ENCODE measurements at places on chromosomes 1 and 21. TPM values are rescaled to one million over a fixed set of nuclear protein-coding genes. Genes with fewer than 3 reads are reported as not detected.

- no peak overlapping the region for H3K4me3 ChIP-seq
- no peaks in the 10 kb centered on the region for H3K36me3 ChIP-seq
- no peaks in the 10 kb centered on the region for H3K4me1 ChIP-seq
- DNase-seq = no peak
- H3K27me3 ChIP-seq = no peaks in the 10 kb centered on the region
These were observed 43.8 kb downstream of the RBM11 start for GRCh38 chr21:14259747-14260146.

DNA sequence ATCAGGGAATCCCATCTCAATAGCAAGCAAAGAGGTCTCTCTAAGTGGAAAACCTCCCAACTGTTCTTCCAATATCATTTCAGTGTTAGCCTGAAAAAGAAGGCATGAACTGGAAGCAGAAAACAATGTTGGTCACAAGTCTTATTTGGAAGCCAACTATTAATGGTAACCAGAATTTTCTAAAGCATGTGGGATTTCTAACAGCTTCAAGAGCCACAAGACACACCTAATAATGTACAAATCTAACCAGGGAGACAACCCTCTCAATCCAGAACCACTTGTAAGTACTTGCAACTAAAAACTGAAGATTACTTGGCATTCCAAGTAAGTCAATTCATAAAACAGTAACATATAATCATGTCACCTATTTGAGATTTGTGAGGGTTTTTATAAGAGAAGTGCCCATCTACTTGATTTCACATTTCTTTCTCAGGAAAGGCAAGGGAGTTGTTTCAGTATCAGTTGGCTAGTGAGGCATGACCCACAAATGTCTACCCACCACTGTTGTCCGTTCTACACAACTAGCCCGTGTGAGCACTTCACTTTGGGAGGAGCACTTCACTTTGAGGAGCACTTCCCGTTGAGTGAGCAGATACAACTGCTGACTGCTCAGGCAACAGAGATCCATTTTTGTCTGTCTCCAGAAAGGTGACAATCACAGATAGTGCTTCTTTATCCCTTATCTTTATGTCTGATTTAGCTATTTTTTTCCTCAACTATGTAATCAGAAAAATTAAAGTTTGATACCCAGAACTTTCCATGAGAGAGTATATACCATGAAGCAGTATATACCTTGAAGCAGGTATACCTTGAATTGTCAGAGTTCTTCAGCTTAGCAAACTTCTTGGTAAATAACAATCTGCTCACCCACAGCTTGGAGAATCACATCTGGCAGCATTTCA is 11.1 kb downstream of the STX6 start:
- no peak overlapping the region for H3K27ac ChIP-seq
- H3K36me3 ChIP-seq = no peaks in the 10 kb centered on the region
- H3K4me3 ChIP-seq = no peak overlapping the region
- no peak for DNase-seq

The AMY1A gene
- total RNA-seq = not detected

GRCh38 chr21:44288251-44289110 is 2.8 kb downstream of the AIRE start:
- H3K27me3 ChIP-seq = no peaks in the 10 kb centered on the region
- H3K4me1 ChIP-seq = peaks cover 11% of the 10 kb centered on the region
- H3K36me3 ChIP-seq = no peaks in the 10 kb centered on the region
- H3K27ac ChIP-seq = no peak overlapping the region

- no peak for DNase-seq
- H3K27me3 ChIP-seq = no peaks in the 10 kb centered on the region
- no peak overlapping the region for H3K27ac ChIP-seq
- no peaks in the 10 kb centered on the region for H3K36me3 ChIP-seq
- no peak overlapping the region for H3K4me3 ChIP-seq
These were observed 134.7 kb downstream of the KAZN start for GRCh38 chr1:14733048-14733778.

The RIMKLA gene
- total RNA-seq = 8.1 TPM

- no peaks in the 10 kb centered on the region for H3K36me3 ChIP-seq
- H3K27ac ChIP-seq = no peak overlapping the region
- H3K4me3 ChIP-seq = no peak overlapping the region
- no peaks in the 10 kb centered on the region for H3K27me3 ChIP-seq
- no peaks in the 10 kb centered on the region for H3K4me1 ChIP-seq
- no peak for DNase-seq
These were observed 118.4 kb downstream of the PIGK start for GRCh38 chr1:77100875-77101274.

GRCh38 chr1:203666609-203667008 is 40.0 kb downstream of the ATP2B4 start:
- H3K36me3 ChIP-seq = no peaks in the 10 kb centered on the region
- no peak overlapping the region for H3K4me3 ChIP-seq
- no peak overlapping the region for H3K27ac ChIP-seq

- no peak overlapping the region for H3K4me3 ChIP-seq
- H3K36me3 ChIP-seq = no peaks in the 10 kb centered on the region
- no peak overlapping the region for H3K27ac ChIP-seq
- no peaks in the 10 kb centered on the region for H3K27me3 ChIP-seq
- no peak for DNase-seq
These were observed 270.0 kb upstream of the ZRANB2 start for GRCh38 chr1:71350805-71351204.

- no peaks in the 10 kb centered on the region for H3K4me1 ChIP-seq
- no peak overlapping the region for H3K4me3 ChIP-seq
- no peaks in the 10 kb centered on the region for H3K27me3 ChIP-seq
These were observed 4.8 kb upstream of the SLAMF9 start for GRCh38 chr1:159958719-159959380.

The SPATA46 gene
- not detected for total RNA-seq

The CLEC20A gene
- not detected for total RNA-seq

The AK5 gene
- 0.10 TPM for total RNA-seq

- DNase-seq = peak; percentile 72
- H3K27me3 ChIP-seq = no peaks in the 10 kb centered on the region
- no peak overlapping the region for H3K27ac ChIP-seq
- no peak overlapping the region for H3K4me3 ChIP-seq
- no peaks in the 10 kb centered on the region for H3K4me1 ChIP-seq
- no peaks in the 10 kb centered on the region for H3K36me3 ChIP-seq
These were observed 113.5 kb downstream of the XCL2 start for GRCh38 chr1:168430321-168430720.

- DNase-seq = peak; percentile 60
- H3K36me3 ChIP-seq = no peaks in the 10 kb centered on the region
These were observed 23.5 kb downstream of the PLA2G2D start for GRCh38 chr1:20095564-20096434.

DNA sequence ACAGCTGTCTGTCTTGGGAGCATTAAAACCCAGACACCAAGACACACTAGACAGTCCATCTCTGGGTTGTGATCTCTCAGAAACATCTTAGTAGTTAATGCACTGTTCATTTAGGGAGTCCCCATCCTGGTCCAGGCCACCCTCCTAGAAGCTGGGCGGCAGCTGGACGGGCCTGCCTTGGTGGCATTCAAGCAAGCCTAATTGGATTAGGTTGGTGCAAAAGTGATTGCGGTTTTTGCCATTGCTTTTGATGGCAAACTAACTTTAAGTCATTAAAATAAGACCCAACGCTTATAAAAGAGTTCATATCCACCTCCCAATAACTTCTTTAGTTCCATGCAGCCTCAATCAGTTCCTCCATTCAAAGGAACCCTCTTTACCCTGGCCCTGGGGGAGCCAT is 21.7 kb downstream of the ATP5PO start:
- DNase-seq = no peak
- no peaks in the 10 kb centered on the region for H3K36me3 ChIP-seq
- peaks cover 6% of the 10 kb centered on the region for H3K4me1 ChIP-seq
- H3K27me3 ChIP-seq = no peaks in the 10 kb centered on the region

GRCh38 chr1:186535388-186536133 is 74.6 kb upstream of the PDC start:
- H3K4me3 ChIP-seq = no peak overlapping the region
- no peaks in the 10 kb centered on the region for H3K36me3 ChIP-seq
- H3K4me1 ChIP-seq = peaks cover 2% of the 10 kb centered on the region

DNA sequence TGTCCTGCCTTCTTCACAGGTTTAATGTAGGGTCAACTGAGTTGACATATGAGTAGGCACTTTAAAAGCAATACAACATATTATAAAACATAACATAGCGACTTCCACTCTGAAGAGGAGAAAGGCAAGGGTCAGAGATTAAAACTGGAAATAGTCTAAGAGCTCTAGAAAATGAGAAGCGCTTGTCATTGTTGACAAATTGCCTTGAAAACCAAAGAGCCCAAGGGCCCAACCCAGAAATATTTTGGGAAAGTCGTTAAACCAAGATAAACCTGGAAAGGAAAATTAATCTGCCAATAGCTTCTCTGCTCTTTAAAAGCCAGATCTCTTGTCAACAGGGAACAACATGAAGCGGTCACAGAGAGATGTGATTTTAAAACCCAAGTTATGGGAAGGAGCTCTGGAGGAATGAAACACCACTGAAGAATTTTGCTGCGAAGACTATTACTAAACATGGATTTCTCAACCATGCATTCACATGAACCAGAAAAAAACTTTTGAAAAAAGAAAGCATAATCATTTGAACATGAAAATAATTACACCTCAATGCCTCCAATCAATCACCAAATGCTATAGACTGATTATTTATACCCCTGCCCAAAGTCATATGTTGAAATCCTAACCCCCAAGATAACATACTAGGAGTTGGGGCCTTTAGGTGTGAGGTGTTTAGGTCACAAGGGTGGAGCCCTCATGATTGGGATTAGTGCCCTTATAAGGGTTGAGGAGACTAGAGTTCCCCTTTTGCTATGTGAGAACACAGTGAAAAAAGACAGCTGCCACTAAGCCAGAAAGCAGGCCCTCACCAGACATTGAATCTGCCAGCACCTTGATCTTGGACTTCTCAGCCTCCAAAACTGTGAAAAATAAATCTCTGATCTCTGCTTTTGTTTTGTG is 33.0 kb upstream of the MTF1 start:
- H3K4me3 ChIP-seq = no peak overlapping the region
- no peak for DNase-seq
- H3K36me3 ChIP-seq = peaks cover 28% of the 10 kb centered on the region

DNA sequence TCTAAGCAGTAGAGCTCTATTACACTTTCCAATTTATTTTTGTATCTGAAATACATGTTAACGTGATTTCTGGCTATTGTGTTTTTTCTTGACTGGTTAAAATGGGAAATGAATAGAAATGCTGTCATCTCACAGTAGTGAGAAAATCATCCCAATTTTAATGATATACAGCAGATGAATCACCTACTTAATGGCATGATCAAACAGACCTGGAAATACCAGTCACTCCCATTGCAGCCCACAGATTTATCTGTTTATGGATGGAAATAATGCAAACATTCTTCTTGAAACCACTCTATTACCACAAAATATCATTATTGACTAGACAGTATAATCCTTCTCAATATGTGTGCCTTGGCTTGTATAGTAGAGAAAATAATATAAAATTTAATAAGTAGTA is 497.8 kb upstream of the ADAMTS5 start:
- H3K4me1 ChIP-seq = no peaks in the 10 kb centered on the region
- no peaks in the 10 kb centered on the region for H3K36me3 ChIP-seq
- no peak for DNase-seq
- H3K27ac ChIP-seq = no peak overlapping the region
- H3K27me3 ChIP-seq = no peaks in the 10 kb centered on the region
- no peak overlapping the region for H3K4me3 ChIP-seq

DNA sequence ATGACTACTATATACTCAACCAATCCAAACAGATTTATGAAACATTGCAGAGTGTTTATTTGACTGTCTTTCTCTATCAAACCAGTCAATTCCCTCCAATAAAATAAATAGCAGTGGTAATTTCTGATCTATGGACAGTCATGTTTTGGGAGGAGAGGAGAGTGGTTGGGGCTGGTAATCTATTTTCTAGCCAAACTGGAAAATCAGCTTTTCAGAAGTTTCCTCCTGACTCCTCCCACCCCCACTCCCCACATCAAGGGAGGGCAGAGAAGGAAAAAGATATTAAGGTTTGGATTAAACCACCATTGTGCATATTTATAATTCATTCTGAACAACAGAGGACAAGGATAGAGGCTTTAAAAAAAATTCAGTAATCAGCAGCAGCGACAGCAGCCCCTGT is 69.4 kb upstream of the SOX13 start:
- no peak for DNase-seq
- no peak overlapping the region for H3K27ac ChIP-seq
- H3K4me1 ChIP-seq = no peaks in the 10 kb centered on the region
- no peaks in the 10 kb centered on the region for H3K27me3 ChIP-seq
- no peak overlapping the region for H3K4me3 ChIP-seq

DNA sequence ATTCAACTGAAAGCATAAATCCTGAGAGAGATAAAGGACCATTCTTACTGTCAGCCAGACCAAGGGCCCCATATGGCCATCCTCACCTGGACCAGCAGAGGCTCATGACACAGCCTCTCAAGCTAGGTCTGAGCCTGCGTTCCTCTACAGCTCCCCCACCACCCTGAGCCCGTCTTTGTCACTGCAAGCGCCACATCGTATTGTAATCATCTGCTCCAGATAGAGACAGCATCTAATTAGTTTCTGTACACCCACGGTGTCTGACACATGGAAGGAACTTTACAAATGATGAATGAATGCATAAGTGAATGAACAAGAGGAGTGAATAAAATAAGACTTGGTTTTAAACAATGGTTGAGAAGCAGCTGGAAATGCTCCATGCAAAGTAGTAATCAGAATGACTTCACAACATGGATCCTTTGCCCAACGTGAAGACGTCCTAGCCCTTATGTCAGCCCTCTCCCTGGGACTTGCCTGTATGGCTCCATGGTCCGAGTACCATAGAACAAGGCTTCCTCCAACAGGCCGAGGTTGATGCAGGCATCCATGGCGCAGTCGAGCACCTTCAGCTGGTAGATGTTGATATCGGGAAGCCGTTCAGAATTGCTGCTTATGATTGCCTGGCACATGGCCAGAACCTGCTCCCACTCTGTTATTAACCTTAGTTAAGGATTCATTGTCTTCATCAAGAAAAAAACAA is 648.9 kb downstream of the SMYD3 start:
- no peaks in the 10 kb centered on the region for H3K27me3 ChIP-seq
- no peak overlapping the region for H3K27ac ChIP-seq
- H3K4me1 ChIP-seq = no peaks in the 10 kb centered on the region
- no peak overlapping the region for H3K4me3 ChIP-seq

DNA sequence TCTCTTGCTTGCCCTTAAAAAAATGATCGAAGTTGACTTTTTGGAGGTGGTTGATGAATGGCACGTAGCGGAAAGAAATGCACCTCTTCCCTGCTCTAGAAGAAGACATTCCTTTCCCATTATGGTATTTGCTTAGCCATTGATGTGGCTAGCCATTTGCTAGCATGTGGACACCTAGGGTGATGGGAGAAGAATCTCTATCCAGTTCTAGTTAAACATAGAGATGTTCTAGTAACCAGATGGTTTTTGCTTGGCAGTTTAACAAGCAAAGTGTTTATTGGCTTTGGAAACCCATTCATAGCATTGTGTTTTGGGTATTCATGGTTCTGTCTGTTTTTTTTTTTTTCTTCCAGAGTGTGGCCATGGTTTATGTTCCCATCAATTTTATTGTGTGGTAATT is 78.9 kb downstream of the KCNJ6 start:
- no peak overlapping the region for H3K27ac ChIP-seq
- DNase-seq = no peak
- no peaks in the 10 kb centered on the region for H3K27me3 ChIP-seq
- no peaks in the 10 kb centered on the region for H3K4me1 ChIP-seq
- no peak overlapping the region for H3K4me3 ChIP-seq

The C21orf58 gene
- 35.6 TPM for total RNA-seq

Measured in upper lobe of left lung (tissue), 6 donors.